CD4-positive, alpha-beta T cell treated with Interleukin-15 for 1 hour (primary cell): ENCODE measurements at places on chromosomes 2 and 18.

- no peak for DNase-seq
These were observed 548.5 kb downstream of the SLC4A3 start for GRCh38 chr2:220175967-220176366.

- no peak for DNase-seq
These were observed 13.2 kb downstream of the SRSF7 start for GRCh38 chr2:38737925-38738324.

DNA sequence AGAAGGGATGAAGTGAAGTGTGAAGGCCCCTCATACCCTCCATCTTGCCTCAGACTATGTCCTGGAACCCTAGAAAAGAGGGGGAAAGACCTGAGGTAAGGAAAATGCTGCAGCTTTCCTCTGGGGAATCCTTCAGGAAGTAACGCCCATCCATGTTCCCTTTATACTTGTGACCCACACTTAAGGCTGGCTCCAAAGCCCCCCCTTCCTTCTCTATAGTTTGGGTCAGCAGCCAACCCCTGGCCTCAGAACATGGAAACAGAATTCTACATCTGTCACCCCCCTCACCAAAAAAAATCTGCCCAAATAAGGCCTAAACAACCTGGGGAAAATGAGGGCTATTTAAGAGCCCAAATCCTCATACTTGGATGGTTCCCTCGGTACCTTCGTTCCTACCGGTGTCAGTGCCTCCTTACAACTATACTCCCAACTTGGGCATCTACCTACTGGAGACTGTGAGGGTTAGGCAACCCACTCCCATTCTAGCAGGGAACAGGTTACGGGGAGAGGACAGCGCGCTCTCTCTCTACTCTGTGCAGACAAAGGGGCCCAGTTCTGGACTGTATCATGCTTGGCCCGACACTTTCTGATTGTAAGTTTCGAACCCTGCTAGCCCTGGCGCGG, 689 bp downstream of the OST4 start:
- DNase-seq = no peak

DNA sequence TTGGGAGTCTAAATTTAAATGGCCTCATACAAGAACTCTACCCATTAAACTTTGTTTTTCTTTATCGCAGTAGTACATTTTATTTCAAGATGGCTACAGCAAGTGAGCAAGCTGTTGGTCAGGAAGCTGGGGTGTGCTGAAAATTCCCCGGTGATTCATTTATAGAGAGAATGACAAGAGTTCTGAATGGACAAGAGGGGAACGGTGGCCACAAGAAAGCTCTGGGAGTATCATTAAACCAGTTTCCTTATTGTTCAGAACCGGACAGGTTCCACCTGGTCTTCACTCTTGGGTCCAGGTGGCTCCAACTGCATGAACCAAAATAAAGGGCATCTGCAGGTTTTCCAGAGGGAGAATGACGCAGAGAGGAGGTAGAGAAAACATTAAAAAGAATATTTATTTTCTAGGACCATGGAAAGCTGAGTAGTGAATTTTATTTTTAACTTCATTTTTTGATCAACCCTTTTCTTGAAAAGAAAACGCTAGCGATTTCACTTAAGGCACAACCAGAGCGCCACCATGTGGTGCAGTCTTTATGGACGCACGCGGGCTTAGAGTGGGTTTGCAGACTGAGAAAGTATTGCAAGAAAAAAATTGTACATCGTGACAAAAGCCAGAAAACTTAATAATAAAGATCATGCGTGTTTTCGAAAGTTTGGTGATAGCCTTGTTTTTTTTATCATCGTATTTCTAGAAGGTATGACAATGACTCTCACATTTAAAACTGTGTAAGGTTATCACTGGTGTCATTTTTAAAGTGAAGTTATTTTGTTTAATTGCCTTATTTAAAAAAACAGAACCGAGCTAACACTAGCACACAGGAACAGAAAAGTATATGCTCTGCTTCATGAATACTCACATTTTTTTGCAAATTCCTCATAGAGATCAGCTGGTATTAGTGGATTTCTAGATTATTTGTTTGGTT, 97.9 kb upstream of the NOL4 start:
- no peak for DNase-seq

GRCh38 chr2:240637901-240638345, 12.6 kb downstream of the GPR35 start:
- no peak for DNase-seq

DNA sequence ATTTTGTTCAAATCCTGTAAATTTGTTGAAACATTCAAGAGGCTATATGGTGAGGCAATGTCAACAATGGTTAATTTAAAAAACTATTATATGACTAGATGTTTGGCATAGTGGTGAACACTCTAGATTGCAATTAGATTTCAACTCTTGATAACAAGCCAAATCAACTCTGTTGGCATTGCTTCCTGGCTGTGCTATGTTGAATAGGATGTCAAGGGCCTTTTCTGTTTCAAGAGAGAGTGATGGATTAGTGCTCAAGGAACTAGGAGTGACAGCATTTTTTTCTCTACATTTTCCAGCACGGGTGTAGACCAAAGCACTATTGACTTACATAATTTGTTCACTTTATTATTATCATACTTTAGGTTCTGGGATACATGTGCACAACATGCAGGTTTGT, 172.4 kb upstream of the KCNH7 start:
- no peak for DNase-seq

DNA sequence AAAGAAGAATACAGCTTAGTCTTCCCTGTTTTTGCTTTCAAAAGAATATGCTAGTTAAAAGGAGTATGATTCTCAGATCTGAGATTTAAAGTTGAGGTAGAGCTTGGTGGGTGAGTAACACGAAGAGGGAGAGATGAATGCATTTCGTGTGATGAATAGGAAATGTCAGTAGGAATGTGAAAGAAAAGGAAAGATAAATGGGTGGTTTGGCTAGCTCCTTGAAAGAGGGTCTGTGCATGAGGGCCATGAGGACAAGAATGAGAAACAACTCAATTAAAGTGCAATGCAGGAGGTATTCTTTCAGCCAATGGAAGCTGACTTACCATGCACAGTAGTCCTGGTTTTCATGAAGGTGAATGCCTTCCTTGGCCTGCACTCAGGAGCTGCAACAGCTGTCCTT, 248.2 kb downstream of the HNMT start:
- no peak for DNase-seq

- DNase-seq = no peak
These were observed 94.5 kb downstream of the SNTG2 start for GRCh38 chr2:1045109-1045508.

DNA sequence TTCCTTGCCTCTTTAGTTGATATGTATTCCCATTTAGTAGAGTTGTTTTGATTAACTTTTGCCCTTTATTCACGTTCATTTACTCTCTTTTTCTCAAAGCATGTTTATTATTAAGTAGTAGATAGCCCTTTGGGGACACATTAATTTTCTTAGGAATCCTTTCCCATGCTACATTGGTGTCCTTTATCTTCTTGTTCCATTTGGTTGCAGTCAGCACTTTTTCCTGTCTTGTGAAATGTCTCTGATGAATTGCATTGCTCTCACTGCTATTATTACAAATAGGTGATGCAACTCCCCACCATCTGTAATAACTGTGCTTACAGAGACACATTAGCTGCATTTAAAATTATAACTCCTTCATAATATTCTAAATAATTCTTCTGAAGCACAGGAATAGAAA, 428.5 kb upstream of the CNTNAP5 start:
- no peak for DNase-seq

- DNase-seq = no peak
These were observed 343.1 kb downstream of the CBLN2 start for GRCh38 chr18:72201032-72201431.

- DNase-seq = no peak
These were observed 63.3 kb downstream of the DNAJC10 start for GRCh38 chr2:182779323-182779722.

DNA sequence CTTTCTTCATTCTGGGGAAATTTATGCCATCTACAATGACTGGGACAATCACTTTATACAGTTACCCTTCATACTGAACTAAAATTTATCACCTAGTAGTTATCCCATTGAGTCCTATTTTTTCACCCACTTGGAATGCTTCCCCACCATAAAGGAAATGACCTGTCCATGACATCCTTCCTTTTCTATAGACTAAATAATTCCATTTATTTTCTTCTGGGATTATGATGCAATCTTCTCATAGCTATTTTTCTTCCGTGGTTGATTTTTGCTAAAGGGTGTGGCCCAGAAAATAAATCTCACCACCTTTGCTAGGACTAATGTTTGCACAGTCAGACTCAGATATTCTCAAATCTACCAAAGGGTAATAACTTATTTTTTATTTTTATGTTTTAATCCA, 186.1 kb upstream of the NRXN1 start:
- no peak for DNase-seq

GRCh38 chr2:13572466-13572865, 855.7 kb downstream of the TRIB2 start:
- DNase-seq = no peak

DNA sequence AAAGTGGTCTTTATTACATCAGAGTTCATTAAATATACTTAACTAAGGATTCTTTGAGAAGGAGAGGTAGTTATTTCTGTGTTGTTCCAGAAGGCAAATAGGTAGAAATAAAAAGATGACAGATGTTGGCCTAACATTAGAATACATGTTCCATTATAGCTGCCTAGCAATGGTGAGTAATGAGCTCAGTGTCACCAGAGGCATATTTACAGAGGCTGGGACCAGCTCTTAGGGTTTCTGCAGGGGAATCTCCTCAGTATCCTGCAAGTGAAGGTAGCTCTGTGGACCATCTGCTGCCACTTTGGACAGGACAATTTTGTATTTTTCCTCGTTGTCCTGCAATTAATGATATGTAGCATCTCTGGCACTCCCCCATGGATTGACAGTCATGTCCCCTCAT, 416.0 kb downstream of the THSD7B start:
- DNase-seq = no peak

GRCh38 chr2:33184041-33184440, 237.3 kb downstream of the LTBP1 start:
- no peak for DNase-seq

GRCh38 chr2:172293952-172294351, 133.4 kb upstream of the ITGA6 start:
- DNase-seq = no peak

DNA sequence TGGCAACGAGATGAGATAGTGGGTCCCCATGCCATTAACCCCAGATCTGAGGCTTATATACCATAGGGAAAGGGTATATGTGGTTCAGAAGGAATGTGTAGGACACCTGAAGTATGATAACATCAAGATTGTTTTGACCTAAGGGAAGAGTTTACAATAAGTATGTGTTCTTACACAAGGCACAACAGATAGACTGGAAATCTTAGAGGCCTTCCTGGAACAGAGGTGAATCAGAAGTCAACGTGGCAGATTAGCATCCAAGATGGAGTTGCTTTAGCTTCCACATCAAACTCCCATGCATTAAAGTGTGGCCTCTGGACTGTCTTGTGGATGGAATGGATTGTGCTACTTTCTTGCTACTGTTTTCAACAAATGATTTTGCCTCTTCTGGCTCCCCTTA, 116.6 kb upstream of the NT5C1B start:
- no peak for DNase-seq

- DNase-seq = no peak
These were observed 217.7 kb downstream of the PRKCE start for GRCh38 chr2:45869165-45869501.

- peak; percentile 40 for DNase-seq
These were observed 1.9 kb downstream of the SEMA4C start for GRCh38 chr2:96867756-96868554.

DNA sequence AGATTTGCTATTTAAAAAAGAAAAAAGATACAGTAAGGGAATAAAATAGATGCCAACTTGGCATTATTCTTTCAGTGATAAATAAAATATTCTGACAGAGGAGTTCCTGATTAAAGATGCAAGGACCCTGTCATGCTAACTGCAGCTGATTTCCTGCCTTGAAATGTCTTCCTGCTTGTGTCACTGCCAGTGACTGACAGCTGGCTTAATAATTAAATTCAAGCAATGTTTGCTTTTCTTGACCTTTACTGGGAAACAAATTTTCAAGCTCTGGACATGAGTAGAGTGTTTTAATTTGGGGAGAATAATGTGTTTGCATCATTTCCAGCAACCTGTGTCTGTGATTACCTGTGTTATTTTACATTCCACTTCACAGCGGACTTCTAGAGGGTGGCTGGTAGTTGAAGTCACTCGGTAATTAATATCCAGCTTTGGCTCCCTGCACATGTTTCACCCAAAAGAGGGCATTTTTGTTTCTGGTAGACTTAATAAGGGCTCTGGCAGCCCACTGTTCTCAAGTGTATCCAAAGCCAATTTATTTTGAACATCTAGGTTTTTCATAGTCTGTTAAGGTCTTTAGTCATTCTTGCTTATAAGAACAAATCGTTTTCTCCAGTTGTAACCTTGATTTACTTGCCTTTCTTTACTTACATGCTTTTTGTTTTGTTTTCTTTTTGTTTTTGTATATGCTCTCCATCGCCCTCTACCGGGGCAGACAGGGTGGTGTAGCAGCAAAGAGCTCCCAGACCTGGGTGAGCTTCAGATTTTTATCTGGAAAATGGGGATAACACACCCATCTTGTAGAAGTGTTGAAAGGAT, 48.5 kb upstream of the PROKR1 start:
- DNase-seq = peak; percentile 26

DNA sequence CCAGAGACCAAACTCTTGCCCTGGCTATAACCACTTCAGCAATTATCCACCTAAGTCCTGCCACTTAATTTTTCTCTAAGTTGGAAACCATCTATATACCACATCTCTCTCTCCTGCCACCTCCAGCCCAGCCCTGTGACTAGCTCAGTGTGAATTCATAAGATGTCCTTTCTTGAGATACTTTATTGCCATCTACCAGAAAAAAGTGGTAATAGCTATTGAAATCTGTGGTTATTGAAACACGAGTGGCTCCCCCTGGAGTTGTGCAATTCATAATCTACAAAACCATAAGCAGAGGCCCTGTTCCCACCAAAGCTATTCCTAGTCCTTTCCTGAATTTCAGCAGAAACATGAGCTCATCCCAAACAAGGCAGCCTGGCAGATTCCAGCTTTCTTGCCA, 324.0 kb downstream of the TXNL1 start:
- no peak for DNase-seq

DNA sequence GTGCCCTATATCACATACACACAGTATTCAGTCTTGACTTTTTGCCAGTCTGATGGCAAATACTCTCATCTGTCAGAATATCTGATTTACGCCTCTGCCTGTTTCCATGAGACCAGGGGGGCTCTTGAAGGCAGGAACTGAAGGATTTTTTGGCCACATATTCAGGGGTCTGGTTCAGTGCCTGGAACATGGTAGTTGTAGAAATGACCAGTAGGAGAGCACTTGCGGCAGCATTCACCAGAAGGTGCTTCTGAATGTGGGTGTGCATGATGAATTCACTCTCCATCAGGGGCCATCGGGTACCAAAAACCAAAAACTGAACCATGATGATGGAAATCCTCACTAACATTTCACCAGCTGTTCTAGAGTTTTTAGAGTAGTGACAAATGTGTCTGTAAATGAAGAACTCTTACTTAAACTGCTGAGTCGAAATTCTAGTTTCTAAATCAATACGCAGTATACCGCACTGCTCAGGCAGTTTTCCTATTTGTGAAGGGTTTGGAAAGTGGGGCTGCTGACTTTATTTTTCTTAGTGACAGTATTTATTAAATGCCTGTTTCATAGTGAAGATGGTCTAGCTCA, 54.6 kb downstream of the MERTK start:
- DNase-seq = no peak
